ENCODE measurements at places on chromosomes 2 and 18. TPM values are rescaled to one million over a fixed set of nuclear protein-coding genes. Genes with fewer than 3 reads are reported as not detected.
A peak's percentile ranks its signal among the peaks of the same experiment; 100 is the strongest.

- H3K27me3 ChIP-seq, result no peaks in the 10 kb centered on the region
- H3K27ac ChIP-seq, result no peak overlapping the region
- no peaks in the 10 kb centered on the region for H3K36me3 ChIP-seq
- no peak for DNase-seq
- H3K4me1 ChIP-seq, result no peaks in the 10 kb centered on the region
Observed at GRCh38 chr2:234110219-234110618, 59.7 kb downstream of the SPP2 start.

DNA sequence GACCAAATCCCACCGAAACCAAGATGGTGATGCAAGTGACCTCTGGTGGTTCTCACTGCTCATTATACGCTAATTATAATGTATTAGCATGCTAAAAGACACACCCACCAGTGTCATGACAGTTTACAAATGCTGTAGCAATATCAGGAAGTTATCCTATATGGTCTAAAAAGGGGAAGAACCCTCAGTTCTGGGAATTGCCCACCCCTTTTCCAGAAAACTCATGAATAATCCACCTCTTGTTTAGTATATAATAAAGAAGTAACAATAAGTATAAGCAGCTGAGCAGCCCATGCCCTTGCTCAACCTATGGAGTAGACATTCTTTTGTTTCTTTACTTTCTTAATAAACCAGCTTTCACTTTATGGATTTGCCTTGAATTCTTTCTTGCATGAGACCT, 31.0 kb upstream of the FMNL2 start:
- H3K36me3 ChIP-seq, result no peaks in the 10 kb centered on the region
- no peaks in the 10 kb centered on the region for H3K4me1 ChIP-seq
- no peaks in the 10 kb centered on the region for H3K27me3 ChIP-seq
- H3K27ac ChIP-seq, result no peak overlapping the region

DNA sequence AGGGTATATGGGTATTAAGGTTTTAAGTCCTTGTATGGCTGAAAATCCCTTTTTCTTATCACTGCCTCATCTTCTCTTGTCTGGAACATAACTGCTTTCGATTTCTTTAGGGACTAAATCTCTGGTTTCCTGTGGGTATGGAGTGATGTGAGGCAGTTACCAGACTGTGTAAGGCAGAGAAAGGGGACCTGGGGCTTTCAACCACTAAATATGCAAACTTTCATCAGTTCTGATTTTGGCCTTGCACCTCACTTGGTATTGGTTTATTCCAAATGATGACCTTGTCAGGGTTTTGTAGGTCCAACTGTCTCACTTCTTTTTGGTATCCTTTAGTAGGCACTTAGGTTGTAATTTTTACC, 9.3 kb downstream of the MAP4K4 start:
- H3K4me3 ChIP-seq, result no peak overlapping the region
- H3K36me3 ChIP-seq, result no peaks in the 10 kb centered on the region
- peaks cover 67% of the 10 kb centered on the region for H3K4me1 ChIP-seq
- DNase-seq, result no peak

DNA sequence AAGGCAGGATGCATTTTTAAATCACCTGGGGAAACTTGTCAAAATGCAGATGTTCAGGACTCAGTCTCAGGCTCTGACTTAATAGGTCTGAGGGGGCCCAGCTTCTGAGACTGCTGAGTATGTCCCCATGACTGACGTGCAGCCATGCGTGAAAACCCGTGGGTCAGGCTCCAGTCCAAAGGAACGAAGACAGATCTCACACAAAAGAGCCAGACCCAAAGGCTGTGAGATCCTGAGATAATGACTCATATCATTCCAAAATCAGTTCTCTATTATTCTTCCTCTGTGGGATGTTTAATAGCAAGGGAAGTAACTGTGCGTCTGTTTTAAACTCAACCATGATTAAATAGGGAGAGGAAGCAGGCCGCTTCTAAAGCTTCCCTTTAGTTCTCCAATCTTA, 107.4 kb upstream of the ACAA2 start:
- no peak for DNase-seq
- H3K36me3 ChIP-seq, result no peaks in the 10 kb centered on the region
- H3K4me3 ChIP-seq, result no peak overlapping the region
- peaks cover 6% of the 10 kb centered on the region for H3K27me3 ChIP-seq

GRCh38 chr2:144364944-144365738, 154.8 kb downstream of the ZEB2 start:
- no peaks in the 10 kb centered on the region for H3K36me3 ChIP-seq
- no peak overlapping the region for H3K4me3 ChIP-seq
- H3K4me1 ChIP-seq, result no peaks in the 10 kb centered on the region
- no peak overlapping the region for H3K27ac ChIP-seq

- H3K27me3 ChIP-seq, result no peaks in the 10 kb centered on the region
- H3K36me3 ChIP-seq, result no peaks in the 10 kb centered on the region
- no peaks in the 10 kb centered on the region for H3K4me1 ChIP-seq
- no peak overlapping the region for H3K27ac ChIP-seq
- no peak overlapping the region for H3K4me3 ChIP-seq
- no peak for DNase-seq
Observed at GRCh38 chr2:226011716-226012450, 612.4 kb downstream of the NYAP2 start.

- DNase-seq, result no peak
- peaks cover 18% of the 10 kb centered on the region for H3K4me1 ChIP-seq
- H3K36me3 ChIP-seq, result peaks cover 30% of the 10 kb centered on the region
- H3K27me3 ChIP-seq, result no peaks in the 10 kb centered on the region
- peak overlapping the region; percentile 53 for H3K27ac ChIP-seq
Observed at GRCh38 chr2:237742614-237743013, 56.0 kb upstream of the RBM44 start.

DNA sequence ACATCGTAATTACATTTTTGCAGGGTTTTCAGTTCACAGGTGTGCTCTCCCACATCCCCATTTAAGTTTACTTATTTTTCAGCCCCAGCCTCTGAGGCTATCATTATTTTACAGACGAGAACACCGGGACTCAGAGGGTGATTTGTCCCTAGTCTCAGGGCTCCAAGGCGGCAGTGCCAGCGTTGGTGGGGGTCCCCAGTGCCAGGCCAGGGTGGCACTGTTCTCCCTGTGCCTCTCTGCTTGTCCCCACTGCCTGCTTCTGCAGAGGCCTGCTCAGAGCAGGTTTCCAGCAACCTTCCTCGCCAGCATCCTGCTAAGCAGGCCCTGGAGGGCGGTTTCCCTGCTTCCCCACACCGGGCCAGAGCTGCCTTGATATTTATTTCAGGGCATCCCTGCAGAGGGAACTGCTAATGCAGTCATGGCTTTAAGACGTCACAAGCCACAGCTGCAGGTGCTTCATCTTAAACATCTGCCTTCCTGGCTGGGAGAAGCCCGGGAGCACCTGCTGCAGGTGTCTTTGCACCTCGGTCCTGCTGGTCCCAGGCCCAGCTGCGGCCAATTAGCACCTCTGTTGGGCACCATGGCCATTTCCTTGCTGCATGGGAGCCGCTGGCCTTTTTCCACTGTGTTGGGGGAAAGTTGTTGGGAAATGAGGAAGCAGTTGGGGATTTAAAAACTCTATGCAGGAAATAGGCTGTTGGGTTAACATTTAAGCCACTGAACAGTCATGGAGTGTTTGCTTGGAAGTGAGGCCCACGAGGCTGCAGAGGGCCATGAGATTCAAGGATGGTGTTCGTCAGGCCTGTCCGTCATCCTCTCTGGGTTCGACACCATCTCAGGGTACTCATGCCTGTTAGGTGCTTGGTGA, 22.8 kb downstream of the HPCAL1 start:
- peaks cover 23% of the 10 kb centered on the region for H3K4me1 ChIP-seq
- no peak overlapping the region for H3K27ac ChIP-seq
- H3K4me3 ChIP-seq, result no peak overlapping the region
- H3K36me3 ChIP-seq, result no peaks in the 10 kb centered on the region
- DNase-seq, result no peak
- H3K27me3 ChIP-seq, result no peaks in the 10 kb centered on the region

DNA sequence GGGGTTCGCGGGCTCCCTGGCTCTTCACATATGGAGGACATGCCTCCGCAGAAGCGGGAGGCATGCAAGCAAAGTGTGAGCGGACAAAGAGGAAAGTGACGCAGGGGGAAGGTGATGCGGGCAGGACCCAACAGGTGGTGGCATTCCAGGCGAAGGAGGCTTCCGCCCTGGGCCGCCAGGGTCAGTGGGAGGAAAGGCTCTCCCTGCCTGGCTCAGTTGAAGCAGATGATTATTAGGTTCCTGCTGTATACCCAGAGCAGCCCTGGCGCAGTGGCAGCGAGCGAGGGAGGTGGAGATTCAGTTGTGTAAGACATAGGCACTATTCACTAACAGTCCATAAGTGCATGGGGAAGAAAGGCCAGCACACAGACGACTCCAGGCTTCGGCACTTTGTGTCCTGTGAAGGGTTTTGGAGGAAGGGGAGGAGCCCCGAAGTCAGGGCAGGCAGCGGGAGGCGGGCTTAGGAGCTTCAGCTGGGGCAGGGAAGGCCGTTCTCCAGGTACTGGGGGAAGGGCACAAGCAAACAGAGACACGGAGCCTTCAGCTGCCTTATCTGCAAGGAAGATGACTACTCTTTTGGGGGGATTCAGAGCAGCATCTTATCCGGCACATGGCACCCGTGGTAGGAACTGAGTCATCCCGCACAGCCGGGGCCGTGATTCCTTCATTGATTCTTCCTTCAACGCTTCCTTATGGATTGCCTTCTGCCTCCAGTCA, 89.8 kb downstream of the TGOLN2 start:
- no peak overlapping the region for H3K4me3 ChIP-seq
- no peak overlapping the region for H3K27ac ChIP-seq
- H3K36me3 ChIP-seq, result no peaks in the 10 kb centered on the region
- no peaks in the 10 kb centered on the region for H3K27me3 ChIP-seq

Gene ABCG5
- polyA plus RNA-seq, result not detected

Gene TUBA3D
- polyA plus RNA-seq, result not detected

Gene CTDSP1
- polyA plus RNA-seq, result 46.4 TPM

Gene UBE2E3
- polyA plus RNA-seq, result 67.5 TPM
